Stimulated activated CD8-positive, alpha-beta memory T cell treated with anti-CD3 and anti-CD28 coated beads, Interleukin-15, amount 100 ng/mL, for 24 hours (primary cell): ENCODE measurements at places on chromosomes 1 and 21.

- DNase-seq, result no peak
Measured at GRCh38 chr1:160149716-160150115, 1.7 kb upstream of the ATP1A4 start.

DNA sequence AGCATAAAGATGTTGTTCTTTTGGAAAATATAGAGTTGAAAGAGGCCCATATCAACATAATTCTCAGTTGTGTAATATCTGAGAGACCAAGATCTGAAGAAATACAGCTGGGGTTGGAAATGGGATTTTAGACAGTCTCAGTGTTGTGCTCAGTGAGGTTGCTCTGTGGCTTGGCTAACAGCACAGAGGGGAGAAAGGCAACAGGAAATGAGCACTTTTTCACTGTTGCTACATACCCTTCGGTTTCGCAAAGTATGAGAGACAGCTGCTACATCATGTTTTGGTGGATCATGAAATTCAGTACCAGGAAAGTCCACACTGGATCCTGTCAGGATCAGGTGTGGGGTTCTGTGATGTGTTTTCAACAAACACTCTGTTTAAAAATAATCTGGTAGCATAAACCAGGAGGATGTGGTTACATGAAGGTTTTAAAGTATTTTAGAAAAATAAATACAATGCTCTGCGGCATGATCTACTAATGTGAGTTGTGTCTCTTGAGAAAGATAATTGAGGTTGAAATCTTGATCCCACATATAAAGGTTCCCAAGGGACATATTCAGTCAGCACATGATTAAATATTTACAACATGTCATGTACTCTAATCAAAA, 7.0 kb upstream of the GPR88 start:
- DNase-seq, result no peak

GRCh38 chr1:46532095-46532494, 19.4 kb downstream of the KNCN start:
- no peak for DNase-seq

DNA sequence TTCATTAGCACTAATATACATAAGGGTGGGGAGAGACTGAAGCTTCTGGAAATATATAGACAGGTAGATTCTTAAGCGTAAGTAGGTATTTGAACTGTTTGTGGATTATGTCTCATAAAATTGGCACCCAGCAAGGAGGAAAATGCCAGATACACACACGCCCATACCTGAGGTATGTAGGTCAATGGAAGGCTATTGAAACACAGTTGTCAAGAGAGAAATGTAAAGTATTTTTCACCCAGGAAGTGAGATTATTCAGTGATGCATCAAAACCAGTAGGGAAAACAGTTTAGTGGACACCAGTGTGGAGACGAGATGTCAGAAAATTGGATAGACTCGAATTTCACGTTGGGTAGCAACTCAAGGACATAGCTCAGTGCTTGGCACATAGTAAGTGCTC, 4.7 kb upstream of the RSPH1 start:
- no peak for DNase-seq

DNA sequence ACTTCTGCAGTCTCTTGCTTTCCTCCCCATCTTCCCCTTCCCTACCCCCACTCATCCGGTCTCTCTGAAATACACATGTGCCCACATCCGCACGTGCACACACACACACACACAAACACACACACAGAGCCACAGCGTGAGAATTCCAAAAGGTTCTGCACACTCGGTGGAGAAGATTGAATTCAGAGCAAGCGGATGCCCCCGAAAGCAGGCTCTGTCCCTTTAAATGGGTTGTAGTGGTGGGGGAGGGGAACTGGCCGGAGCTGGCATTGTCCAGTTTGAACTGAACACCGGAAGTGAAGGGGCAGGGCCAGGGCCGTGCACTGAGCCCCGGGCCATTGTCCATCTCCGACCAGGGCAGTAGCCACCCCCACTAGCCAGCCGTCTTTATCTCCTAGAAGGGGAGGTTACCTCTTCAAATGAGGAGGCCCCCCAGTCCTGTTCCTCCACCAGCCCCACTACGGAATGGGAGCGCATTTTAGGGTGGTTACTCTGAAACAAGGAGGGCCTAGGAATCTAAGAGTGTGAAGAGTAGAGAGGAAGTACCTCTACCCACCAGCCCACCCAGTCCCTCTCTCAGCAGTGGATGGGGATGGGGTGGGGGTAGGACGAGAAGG, 1.3 kb upstream of the LIN28A start:
- no peak for DNase-seq

GRCh38 chr1:42817976-42818375, 779 bp upstream of the SVBP start:
- no peak for DNase-seq

DNA sequence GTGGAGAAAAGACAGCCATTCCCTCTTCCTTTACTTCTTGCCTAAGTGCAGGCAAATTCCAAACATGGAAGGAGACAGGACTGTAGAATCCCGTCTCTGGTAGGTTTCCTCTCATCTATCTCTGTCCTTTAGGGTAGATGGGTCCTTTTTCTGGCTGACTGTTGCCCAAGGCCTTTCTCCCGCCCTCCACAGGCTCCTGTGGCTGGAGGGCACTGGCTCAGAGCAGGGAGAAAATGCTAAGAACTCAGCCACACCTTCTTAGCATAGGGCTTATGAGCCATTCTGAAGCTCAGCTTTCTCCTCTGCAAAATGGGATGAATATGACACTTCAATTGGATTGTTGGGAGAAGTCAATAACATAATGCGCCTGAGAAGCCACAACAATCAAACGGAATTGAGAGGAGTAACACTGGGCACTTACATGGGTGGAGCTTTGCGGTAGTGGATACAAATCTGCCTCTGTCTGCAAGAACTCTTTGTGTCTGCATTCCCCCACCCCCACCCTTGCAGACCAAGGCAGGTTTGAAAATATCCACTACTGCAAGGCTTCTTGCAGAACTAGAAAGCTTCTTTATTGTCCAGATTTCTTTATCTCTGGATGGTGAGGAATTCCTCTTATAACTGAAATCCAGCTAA, 94.7 kb downstream of the CSMD2 start:
- no peak for DNase-seq

DNA sequence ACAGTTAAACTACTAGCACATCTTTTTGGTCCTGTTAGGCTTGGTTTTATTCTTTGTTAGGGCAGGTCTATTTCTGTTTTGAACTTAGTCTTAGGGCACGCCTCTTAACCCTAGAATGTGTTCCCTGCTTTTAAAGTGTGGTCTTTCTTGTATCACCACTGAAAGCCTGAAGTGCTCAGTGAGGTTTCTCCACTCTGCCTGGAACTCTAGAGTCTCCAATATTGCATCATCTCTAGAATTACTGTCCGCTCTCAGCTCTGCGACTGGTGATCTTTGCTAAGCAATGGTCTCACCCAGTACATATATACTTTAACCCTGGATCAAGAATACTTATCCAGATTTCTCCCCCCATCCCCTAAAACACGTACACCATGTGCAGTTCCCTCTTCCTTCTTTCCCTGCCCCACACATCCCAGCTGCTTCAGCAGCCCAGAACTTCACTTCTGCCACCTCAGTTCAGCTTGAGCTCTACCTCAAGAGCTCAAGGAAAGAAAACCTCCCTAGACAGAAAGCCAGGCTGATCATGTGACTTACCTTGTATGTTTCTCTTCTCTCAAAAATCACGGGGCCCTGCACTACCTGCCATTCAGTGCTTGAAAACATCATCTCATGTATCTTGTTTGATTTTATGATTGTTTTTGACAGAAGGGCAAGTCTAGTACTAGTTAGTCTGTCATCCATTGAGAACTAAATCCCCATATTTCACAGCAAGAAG, 59.9 kb downstream of the TENT5C start:
- no peak for DNase-seq

DNA sequence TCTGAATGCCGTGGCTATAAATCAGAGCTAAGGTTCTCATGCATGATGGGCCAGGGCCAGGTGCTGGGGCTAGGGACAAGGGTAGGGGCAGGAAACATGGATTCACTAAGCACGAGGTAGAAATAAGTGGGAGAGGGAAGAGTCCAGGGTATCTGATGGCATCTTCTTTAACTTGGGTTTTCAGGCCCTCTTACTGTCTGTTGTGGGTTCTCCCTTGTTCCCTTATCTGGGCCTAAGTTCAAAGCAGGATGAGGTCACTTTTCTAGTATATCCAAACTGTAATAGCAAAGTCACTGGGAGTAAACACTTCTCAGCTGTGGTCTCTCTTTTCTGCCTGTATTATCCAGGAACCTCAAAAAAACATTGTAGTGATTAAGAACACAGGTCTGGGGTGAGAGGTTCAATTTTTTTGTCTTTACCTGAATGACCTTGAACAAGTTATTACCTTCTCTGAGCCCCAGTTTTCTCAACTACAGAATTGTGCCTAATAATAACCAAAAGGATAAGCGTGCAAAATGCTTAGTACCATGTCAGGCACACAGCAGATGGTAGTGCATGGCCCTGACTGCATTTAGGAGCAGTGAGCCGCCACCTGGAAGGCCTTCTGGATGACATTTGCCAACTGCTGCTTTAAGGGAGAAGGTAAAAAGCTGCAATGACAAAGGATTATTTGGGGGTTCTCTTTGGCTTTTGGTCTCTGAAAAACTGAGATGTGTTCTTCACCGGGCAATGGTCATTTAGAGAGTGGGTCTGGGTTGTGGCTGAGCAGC, 53.6 kb upstream of the A3GALT2 start:
- no peak for DNase-seq

- DNase-seq, result no peak
Measured at GRCh38 chr1:222117809-222118208, 375.9 kb upstream of the DUSP10 start.

DNA sequence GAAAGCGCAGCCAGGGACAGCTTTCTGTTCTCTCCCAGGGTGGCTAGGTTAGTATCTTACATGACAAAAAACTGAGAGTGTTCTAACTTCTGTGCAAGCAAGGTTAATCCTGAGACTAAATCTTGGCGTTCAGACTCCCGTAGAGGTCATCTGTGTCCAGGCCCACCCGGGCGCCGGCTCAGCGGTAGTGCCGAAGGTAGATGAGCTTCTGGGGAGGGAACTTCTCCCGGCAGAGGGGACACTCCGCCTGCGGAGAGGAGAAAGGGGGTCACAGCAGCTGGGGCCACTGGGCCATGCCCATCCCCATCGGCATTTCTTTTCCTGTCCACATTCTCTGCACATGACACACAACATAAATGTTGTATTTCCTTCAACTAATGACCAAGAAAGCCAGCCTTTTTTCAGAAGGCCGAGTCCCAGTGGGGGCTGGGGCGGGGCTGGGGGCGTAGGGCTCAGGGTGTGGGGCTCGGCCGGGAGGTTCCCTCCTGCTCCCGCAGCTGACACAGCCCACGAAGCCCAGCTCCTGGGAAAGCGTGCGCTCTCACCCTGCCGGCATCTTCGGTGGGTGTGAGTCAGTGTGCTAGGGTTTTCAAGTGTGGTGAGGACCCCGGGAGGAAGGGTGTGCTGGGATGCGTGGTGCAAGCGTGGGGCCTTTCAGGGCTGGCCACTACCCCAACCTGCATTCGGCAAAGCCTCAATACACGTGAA, 6.6 kb downstream of the PEX10 start:
- DNase-seq, result no peak

DNA sequence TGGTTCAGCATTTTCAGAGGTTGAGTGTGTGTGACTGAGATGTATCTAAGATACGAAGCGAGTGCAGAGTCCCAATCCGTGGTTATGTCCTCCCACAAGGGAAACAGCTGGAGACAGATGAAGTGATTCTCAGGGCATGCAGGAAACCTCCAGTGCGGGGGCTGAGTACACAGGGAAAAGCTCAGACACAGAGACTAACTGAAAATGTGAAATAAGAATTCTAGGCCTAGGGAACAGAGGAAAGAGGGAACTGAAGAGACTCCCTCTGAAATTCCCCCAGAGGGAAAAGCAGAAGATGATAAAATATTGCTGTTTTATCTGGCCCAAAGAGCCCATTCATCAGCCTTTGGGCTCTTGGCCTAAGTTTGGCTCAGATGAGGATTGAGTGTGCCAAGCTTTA, 116.8 kb downstream of the LRRC53 start:
- no peak for DNase-seq

DNA sequence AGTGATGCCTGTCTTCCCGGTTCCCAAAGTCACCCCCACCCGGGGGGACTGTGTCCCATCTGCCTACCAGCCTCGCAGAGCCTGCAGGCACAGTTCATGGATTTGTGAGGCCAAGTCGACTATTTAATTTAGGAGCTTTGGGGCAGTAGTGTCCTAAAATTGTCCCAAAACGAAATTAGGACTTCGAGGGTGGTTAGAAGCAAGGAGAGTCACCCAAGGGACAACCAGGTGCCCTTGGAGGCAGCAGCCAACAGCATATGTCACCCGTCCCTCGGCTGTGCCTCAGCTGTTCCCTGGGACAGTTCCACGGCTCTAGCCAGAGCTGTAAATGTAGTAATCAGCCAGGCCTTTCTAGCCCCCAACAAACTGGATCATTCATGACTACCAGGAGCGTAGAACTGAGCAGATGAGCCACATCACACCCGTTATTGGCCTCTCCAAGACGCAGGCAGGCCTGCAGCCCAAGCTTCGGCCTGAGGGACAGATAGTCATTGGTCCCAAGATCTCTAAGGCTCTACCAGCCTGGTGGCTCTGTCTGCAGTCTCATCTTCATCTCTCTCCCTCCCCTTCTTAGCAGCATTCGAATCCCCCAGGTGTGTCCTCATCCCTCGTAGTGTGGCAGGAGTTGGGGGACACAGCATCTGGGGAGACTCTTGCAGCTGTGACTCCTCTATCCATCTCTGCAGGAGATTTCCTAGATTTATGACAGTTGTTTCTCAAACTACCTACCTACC, 2.9 kb downstream of the PAX7 start:
- DNase-seq, result no peak

GRCh38 chr1:179818743-179819173, 58.8 kb downstream of the TOR1AIP2 start:
- DNase-seq, result no peak

DNA sequence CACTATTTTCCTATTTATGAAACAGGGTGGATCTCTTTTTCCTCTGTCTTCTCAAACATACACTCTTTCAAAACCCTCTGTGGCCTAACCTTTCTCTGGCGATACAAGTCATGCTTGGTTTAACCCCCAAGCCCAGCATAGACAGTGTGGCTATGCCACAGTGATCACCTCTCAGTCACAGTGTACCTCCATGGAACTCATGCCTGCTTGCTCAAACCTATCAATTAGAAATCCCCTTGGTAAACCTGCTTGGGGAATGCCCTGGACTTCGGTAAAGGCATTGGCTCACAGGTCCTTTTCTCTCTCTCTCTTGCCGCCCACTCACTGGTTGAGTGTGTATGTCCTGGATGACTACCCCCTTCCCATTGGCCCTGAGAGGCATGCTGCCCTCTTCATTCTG, 147.5 kb downstream of the CYYR1 start:
- DNase-seq, result no peak

GRCh38 chr1:1441002-1441888, 5.8 kb downstream of the VWA1 start:
- DNase-seq, result peak; percentile 39
